ENCODE measurements at places on chromosomes 2 and 18.

DNA sequence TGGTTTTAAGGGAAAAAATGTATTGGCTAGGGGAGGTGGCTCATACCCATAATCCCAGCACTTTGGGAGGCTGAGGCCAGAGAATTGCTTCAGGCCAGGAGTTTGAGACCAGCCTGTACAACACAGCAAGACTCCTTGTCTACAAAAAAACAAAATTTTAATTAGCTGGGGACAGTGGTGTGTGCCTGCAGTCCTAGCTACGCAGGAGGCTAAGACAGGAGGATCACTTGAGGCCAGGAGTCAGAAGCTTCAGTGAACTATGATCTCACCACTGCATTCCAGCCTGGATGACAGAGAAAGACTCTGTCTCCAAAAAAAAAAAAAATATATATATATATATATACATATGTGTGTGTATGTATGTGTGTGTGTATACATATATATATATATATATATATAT is 18.5 kb downstream of the CCDC88A start:
- no peak for DNase-seq

- DNase-seq, result no peak
Observed at GRCh38 chr18:470661-471501, 29.6 kb downstream of the COLEC12 start.

- no peak for DNase-seq
Observed at GRCh38 chr2:133791191-133791590, 222.9 kb upstream of the NCKAP5 start.

DNA sequence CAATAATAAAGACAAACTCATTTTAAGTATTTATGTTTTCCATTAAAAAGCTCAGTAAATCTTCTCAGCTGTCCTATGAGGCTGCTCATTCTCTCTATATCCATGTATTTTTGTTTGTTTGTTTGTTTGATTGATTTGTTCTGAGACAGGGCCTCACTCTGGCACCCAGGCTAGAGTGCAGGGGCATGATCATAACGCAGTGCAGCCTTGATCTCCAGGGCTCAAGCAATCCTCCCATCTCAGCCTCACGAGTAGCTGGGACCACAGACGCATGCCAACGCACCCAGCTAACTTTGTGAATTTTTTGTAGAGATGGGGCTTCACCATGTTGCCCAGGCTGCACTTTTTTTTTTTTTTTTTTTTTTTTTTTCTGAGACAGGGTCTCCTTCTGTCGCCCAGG is 5.6 kb downstream of the STRN start:
- no peak for DNase-seq

DNA sequence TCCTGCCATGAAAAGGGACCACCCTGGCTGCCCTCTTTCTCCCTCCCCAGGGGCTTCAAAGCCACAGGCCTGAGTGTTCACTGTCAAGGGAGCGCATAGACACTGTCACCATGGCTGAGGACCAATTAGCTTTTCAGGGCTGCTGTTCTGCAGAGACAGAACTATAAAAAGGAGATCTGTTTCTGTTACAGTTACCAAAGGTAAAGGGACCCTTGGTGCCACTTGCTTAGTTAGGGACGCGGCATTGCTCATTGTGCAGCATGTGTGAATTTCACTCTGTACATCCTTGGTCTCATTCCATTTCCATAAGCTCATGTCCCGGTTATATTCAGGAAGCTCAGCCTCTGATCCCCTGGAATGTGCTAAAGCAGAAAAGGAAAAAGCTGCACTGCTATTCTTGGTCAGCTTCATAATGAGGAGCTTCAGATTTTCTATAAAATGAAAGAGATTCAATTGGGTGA is 55.5 kb upstream of the RNF152 start:
- DNase-seq, result no peak

- DNase-seq, result peak; percentile 66
Observed at GRCh38 chr2:221573430-221574230, 1.5 kb upstream of the EPHA4 start.

DNA sequence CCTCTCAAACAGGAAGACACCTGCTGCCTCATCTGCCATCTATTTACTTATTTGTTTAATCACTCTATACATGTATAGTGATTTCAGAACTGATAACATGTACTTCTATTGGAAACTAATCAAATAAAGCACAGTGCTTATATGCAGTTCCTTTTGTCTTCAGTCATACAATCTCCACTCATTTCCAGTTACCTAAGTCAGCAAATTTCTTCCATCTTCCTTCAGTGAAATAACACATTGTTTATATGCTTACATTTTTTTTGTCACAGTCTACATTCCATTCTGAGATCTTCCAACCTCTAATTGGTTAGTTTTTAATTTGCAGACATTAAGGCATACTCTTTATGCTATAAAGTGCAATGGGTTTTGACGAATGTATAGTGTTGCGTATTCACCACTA is 300.6 kb downstream of the NAPG start:
- no peak for DNase-seq

DNA sequence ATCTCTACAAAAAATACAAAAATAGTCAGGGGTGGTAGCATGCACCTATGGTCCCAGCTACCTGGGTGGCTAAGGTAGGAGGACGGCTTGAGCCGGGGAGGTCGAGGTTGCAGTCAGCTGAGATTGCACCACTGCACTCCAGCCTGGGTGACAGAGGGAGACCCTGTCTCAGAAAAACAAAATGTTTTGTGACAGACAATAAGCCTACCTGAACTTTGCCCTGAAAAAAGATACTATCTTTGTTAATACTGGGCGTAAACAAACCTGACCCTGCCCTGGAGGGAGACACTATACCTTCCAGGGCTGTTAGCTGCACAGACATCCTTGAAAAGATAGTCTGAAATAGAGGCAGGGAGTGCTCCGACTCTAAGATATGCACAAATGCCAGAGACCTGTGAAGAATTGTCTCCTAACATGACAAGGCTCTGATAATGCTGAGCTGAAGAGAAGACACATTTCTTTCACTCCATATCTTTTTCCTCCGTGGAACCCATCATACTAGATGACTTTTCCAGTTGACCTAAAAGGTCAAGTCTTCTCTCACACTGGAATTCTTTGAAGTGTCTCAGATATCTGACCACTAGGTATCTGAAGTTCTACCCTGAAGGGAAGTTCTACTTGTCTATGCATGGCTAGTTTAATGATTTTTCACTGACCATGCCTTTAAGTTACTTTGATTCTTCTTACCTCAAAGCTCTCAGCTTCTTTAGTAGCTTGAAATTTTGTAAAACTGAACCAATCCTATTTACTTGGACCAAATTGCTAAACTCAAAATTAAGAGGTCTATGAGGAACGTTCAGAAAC is 20.9 kb upstream of the HK2 start:
- DNase-seq, result no peak

DNA sequence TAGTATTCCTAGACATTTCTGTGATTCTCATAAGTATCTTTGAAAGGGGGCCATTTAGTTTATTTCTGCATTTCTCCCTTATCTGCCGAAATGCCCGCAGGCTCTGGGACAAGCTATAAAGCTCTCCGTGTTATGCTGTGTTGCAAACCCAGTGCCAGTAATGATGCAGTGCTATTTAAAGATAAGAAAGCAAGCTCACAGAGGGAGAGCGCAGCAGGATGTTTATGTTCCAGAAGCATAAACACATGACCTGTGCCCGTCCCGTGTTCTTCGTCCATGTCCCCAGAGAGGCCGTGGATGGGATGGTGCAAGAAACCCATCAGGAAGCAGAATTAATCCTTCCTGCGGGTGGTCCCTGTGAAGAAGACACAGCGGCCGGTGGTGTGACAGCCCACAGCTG is 99.4 kb downstream of the NEDD4L start:
- no peak for DNase-seq

- DNase-seq, result no peak
Observed at GRCh38 chr2:170465241-170465640, 249.9 kb upstream of the SP5 start.

GRCh38 chr2:204431529-204431928 is 113.7 kb upstream of the PARD3B start:
- no peak for DNase-seq

DNA sequence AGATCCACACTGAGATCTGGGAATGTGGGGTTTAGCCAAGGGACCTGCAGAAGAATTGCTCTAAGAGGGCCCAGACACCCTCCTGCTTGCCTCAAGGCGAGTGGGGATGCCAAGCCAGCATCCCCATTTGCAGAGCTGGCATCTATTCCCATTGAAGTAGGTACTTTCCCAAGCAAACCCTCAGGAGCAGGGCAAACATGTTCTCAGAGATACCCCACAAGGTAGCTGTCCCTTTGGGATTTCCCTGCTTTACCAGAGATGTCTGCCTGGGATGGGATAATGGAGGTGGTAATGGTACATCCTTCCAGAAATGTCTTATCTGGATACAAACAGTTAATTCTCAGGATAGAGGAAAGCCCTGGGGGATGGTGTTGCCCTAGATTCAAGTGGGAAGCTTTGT is 51.2 kb downstream of the GYPC start:
- no peak for DNase-seq

- DNase-seq, result no peak
Observed at GRCh38 chr2:47631306-47631705, 151.6 kb upstream of the MSH6 start.

Data from K562 (cell line).